CD4-positive, alpha-beta T cell treated with Interleukin-1 beta for 1 hour (primary cell): ENCODE measurements at places on chromosomes 6 and 20.

DNA sequence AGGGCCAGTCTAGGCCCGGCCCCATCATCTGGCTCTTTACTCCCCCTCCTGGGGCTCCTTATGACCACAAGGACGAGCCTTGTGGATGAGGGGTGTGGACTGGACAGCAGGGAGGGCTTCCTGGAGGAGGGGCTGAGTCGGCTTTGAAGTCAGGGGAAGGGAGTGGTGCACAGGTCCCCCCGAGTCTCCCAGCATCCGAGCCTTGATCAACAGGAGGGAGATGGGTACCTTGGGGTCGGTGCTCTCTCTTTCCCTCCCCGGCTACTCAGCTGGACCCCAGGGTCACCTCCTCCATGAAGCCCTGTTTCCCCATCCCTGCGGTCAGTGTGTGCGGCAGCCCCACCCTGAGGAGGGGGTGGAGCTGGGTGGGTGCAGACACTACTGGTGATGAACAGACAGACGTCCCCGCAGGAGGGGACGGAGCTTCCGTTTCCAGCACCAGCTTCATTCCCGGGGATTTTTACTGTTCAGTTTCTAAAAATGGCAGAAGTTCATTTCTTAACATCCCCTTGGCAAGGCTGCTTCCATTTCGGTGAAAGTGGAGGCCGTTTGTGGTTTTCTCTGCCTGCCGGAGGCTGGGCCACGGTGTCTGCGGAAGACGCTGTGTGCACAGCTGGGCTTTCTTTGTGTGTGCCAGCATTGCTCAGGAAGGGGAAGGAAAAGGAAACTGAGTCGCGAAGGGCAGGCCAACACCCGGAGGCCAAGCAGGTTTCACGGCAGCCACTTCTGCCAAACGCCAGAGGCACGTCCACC is 19.6 kb downstream of the NTSR1 start:
- peak; percentile 21 for DNase-seq

GRCh38 chr6:127341471-127342202 is 1.8 kb downstream of the ECHDC1 start:
- no peak for DNase-seq

DNA sequence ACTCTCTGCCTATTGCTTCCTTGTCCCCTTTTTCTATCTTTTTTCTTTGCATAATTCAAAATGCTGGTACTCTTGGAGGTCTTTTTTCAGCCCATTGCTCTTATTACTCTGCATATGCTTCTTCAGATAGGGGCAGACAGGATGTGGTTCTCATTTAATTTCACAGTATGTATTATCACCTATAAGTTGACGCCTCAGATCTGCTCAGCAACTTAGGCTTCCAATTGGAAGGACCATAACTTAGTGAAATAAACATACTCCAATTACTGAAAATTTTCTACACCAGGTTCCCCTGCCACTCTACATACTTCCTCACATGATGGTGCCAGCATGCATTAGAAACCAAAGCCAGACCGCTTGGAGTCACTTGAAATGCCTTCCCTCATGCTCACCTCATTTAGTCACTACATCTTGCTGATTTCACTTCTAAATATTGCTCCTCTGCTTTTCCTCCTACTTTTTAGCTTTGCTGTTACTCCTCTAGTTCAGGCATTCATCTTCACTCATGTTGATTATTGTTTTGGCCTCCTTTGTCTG is 34.5 kb upstream of the AHI1 start:
- no peak for DNase-seq

- DNase-seq, result no peak
These were observed 14.8 kb upstream of the TMEM244 start for GRCh38 chr6:129875610-129876520.

DNA sequence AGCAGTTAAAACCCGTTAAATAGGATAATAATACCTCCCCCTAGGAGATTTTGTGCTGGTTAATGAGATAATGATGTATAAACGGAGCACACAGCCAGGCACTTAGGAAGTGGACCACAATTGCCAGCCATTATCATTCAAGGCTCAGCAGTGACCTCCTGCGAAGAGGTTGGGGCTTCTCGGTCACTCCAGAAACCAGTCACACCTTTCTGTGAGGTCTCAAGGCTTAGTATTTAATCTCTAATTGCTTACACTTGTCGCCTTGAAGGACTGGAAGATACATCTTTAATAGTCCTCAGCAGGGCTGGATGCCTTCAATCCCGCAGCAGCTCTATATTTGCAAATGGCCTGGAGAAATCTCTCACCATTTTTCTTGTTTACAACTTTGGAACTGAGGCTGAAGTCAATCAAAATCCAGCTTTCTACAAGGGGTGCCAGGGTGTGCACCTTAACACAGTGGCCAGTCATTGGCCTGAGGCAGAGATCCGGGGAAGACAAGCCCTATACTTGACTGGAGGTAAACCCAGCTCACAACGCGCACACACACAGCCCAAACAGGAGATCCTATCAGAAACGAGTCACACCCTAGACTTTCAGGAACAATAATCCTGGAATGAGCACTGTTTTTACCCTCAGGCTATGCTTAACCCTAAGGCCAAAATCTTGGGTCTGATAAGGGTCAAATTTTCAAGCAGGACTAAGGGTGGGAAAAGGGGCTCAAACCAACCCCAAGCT is 1.2 kb downstream of the POU5F1 start:
- DNase-seq, result no peak

DNA sequence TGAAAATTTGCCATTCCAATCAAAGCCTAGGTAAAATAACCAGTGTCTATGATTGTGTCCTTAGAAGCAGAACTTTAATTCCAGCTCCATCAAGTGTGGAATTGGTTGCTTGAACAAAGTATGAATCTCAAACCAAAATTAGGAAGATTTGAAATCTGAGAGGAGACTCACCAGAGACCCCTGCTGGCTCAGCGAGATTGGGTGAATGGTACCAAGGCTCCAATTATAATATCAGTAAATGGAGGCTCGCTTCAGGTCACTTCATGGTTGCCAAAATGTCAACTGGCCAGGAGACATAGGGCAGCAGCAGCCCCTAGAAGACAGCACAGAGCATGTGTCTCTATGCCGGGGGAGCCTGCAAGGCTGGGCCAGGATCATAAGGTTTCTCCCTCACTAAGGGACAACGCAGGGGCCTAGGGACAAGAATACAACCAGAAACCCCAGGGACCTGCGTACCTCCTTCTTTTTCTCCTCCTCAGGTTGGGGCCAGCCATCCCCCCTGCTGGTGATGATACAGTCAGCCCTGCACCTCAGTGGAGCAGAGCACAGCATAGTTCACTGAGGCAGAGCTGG is 14.0 kb downstream of the RBL1 start:
- DNase-seq, result peak; percentile 53

DNA sequence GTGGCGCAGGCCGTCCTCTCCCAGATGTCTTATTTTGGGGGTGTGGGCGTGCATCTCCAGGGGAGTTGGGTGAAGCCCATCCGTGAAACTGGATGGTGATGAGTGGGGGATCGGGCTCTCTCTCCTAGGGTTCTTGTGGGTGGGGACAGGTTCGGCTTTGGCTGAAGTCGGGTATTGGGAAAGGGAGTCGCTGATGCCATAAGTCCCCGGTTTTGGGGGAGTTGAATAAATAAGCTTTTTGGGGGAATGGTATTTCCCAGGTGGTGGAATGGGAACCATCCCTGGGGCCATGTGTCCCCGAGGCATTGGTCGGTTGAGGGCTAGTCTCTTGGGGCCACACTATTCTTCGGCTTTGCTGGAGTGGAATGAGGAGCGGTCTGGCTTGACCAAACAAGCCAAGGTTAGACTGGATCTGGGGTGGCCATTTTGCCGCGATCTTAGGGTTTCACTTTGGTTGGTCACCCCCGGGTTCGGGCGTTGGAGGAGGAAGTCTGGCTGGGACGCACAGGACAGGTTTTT is 481 bp downstream of the ZNF133 start:
- DNase-seq, result no peak

- no peak for DNase-seq
These were observed 33.7 kb upstream of the HIVEP1 start for GRCh38 chr6:11978169-11978987.

GRCh38 chr6:146803601-146804000 is 204.8 kb downstream of the ADGB start:
- no peak for DNase-seq

DNA sequence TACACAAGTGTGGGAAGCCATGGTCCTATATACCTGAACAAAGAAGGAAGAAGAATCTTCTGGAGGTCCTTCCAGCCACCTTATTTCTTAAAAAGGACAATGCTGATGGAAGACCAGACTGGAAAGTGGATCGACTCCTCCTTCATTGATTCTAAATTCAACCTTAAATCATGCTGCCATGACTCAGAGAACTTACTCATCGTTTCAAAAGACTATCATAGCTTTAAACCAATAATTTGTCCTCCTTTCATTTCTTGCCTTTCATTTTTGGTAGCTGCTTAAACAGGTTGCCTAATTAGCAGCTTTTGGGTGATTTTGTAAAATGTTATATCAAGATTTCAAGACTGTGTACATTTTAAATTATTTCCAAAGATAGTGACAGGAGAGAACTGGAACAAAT is 60.8 kb downstream of the RTN4IP1 start:
- DNase-seq, result no peak

- no peak for DNase-seq
These were observed 116.0 kb downstream of the LRRC1 start for GRCh38 chr6:53910834-53911233.

DNA sequence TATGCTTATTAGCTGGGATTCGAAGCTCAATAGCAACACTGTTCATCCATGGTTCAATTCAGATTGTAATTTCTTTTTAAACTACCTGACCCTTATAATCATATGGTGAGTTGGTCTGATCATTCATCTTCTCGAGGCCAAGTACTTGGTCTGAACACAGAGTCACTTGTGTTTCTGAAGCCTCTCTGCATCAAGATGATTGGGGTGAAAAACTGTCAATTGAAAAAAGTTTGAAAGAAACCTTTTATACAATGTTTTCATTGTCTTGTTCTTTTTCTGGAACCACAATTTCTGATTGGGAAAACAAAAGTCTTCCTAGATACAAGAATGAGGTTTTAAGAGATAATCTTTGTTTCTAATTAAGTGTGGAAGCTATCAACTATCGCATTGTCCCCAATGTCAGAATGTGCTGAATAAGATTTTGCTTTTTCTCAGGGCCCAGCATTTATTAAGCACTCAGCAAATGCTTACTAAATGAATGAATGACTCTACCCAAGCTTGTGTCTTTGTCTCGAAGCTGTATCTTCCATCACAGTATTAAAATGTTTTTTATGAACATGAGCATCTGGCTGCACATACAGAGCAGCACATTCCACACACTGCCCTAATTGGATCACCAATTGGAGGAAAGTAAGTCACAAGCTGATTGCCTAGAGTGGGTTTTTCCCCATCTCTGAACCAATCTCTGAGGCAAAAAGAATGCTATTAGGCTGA is 45.0 kb upstream of the MOXD1 start:
- DNase-seq, result no peak

DNA sequence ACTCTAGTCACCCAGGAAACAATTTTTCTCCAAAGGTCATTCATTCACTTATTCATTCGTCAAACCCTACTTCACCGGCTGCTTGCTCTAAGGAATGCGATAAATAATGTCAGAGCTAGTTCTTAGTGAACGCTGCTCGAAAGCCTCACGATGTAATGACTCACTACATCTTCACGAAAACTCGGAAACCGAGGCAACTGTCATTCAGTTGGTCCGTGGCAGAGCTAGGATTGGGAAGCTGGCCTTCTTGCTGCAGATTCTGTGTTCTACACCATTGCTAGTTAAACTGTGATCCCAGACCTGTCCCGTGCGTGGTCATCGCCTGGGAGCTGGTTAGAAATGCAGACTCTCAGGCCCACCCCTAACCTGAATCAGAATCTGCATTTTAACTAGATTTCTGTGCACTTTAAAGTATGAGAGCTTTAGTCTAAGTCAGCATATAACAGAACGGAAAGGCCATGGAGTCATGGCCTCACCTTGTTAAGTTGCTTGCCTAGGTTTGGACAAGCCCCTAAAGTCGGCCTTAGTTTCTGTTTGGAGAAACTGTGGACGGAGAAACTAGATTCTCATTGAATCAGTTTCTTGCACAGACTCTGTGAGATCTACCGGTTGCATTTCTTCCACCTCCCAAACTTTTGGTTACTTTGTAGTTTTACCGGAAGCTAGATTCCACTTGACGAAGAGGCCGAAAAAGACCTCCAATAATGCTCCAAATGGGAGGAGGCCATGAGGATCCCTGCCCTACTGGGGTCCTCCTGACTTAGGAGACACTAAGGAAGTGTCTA is 651 bp upstream of the CCND3 start:
- DNase-seq, result no peak

- no peak for DNase-seq
These were observed 5.2 kb downstream of the UNC5CL start for GRCh38 chr6:41033776-41034175.

DNA sequence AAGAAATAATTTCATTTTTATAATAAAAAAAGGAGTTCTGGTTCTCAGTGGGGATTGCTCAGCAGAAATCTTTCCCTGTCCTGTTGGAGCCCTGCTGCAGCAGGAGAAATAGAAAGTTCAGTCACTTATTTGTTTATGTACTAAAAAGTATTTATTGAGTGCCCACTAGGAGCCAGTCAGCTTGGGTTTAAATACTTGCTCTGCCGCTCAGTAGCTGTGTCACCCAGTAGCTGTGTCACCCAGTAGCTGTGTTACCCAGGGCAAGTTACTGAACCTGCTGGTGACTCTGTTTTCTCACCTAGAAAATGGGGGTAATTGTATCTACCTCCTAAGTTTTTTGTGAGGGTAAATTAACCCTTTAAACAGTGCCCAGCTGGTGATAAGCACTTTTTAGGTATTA is 32.9 kb downstream of the FOXF2 start:
- DNase-seq, result no peak

DNA sequence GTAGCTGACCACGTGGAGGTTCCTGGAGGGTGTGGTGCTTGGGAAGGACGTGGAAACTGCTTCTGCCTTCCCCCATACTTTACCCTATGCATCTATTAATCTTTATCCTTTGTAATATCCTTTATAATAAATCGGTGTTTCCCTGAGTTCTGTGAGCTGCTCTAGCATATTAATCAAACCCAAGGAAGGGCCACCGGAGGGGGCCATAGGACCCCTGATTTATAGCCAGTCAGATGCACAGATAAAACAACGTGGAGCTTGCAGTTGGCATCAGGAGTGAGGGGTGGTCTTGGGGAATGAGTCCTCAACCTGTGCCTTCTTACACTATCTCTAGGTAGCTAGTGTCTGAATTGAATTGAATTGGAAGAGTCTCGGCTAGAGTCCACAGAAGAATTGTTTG is 36.5 kb upstream of the TFAP2A start:
- DNase-seq, result no peak

DNA sequence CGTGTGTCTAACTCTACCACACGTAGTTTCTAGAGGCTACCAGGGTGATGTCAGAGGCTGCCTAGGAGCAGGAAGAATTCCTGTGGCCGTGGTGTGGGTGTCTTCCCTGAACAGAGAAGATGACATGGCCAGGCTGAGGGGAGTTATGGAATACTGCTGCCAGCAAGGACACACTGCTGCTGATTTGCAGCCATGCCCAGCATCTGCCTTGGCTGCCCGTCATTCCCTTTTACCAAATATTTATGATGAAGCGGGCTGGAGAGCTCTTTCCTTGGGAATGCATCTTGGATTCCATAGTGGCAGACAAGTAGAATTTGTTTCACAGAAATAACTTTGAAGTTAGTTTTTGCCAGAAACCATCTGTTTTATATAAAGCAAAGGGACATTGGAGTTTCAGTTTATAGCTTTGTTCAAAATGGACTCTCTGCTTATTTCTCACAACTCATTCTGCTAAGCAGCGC is 80.8 kb upstream of the VSTM2L start:
- DNase-seq, result no peak

GRCh38 chr6:61886608-61887259 is 399.3 kb downstream of the KHDRBS2 start:
- no peak for DNase-seq
